Activated B cell treated with CpG ODN at 0.5 μM for 24 hours (primary cell): ENCODE measurements at places on chromosomes 5 and 9. TPM values are rescaled to one million over a fixed set of nuclear protein-coding genes. Genes with fewer than 3 reads are reported as not detected.

SLC36A2 gene
- total RNA-seq, result not detected in 2 replicates

PCDHGA9 gene
- 1.1 and 1.3 TPM in 2 replicates for total RNA-seq

SPINK4 gene
- not detected in 2 replicates for total RNA-seq

FAT2 gene
- total RNA-seq, result 0.02 TPM in 2 replicates
